ENCODE measurements at places on chromosomes 2 and 18.

DNA sequence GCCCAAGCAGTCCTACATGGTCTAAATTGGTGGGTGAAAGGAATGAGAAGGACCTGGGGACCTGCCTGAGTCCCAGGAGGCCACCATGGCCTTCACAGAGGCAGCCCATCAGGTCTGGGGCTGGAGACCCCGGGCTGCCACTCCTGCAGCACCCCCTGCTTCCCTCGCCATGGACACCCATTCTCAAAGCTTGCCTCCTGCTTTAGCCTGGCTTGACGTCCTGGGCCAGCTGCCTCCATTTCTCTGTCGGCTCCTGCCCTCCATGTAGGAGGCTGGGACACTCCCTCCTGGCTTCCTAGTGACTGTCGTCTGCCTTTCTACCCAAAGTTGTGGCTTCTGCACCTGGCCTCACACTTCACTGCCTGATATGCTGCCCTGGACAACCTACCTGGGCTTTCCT lies 198.6 kb downstream of the FAM210A start:
- no peak for DNase-seq

DNA sequence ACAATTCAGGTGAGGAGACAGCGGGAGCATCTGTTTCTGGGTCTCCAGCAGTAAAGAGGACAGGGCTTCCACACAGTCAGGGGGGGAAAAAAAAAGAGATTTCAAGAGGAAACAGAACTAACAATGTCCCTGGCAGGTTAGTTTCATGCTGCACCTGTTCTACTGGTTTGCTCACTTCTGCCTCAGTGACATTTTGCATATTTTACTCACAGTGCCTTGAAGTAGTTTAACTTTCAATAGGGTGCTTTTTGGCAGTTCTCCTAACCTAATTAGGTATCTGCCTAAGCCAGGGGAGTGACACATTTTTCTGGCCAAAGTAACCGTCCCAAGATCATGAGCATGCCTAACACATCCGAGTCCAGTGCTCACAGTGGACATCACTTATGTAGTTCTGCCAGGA lies 109.0 kb upstream of the ALK start:
- no peak for DNase-seq

DNA sequence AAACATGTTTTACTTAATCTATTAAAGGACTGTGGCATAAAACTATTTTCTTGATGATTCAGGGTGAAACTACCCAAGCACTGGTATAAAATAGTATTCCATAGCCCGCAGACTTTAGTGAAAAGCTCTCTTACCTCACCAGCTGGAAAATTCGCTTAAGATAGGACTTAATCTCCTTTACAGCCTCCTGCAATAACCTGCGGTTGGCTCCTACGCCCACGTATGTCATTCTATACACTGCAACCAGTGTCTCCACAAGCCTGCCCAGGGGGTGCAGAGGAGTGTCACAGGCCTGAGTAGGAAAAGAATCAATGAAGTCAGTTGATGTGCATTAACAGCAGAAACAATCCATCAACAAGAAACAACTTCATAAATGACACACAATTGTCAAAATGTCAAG lies 11.3 kb upstream of the MPP4 start:
- DNase-seq, result no peak

GRCh38 chr2:62204998-62205496 lies 9.1 kb downstream of the B3GNT2 start:
- no peak for DNase-seq

- no peak for DNase-seq
These were observed 69.9 kb upstream of the ST3GAL5 start for GRCh38 chr2:85958731-85959130.

GRCh38 chr2:237258116-237258515 lies 155.8 kb downstream of the COL6A3 start:
- no peak for DNase-seq

DNA sequence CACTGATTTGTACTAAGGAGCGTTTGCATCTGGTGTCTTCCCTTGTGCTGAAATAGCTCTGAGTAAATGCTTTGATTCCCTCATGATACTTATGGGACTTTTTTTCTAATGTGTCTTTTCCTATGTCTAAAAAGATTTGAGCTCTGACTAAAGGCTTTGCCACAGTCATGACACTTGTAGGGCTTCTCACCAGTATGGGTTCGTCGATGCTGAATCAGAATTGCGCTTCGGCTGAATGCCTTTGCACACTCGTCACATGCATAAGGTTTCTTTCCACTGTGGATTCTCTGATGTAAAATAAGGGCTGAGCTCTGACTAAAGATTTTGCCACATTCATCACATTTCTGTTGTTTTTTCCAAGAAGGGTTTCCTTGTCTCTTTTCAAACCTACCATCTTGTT lies 8.0 kb downstream of the ZNF396 start:
- no peak for DNase-seq

DNA sequence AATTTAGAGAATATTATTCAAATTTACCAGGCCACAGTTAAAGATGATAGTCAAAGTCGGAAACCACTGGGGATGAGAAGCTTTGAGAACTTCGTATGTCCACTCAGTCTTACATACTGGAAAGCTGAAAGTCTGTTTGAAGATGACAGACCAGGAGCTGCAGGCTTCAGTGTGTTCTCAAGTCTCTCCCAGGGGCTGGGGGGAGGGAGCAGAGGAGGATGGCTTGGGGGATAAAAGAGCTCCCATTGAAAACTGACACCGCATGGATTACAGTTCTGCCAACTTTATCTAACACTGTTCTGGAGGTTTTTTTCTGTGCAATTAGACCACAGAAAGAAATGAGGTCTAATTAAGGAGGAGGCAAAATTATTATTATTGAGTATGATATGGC lies 170.5 kb upstream of the ALKAL2 start:
- DNase-seq, result no peak

DNA sequence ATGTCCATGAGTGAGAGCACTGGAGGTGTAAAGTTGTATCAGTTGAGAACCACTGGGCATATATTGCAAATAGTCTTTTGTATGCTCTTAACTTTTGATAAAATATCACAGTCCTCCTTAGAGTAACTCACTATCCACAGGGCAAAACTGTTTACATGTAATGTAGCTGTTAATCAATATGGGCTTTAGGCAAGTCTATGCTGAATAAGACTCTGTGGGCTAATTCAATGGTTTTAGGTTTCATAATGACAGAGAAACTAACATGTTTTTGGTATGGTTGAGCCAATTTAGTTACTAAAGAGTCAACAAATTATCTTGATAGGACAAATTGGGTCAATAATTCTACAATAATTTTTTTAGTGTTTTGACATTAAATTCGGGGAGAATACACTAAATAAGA lies 1134.9 kb upstream of the FAM98A start:
- DNase-seq, result no peak

DNA sequence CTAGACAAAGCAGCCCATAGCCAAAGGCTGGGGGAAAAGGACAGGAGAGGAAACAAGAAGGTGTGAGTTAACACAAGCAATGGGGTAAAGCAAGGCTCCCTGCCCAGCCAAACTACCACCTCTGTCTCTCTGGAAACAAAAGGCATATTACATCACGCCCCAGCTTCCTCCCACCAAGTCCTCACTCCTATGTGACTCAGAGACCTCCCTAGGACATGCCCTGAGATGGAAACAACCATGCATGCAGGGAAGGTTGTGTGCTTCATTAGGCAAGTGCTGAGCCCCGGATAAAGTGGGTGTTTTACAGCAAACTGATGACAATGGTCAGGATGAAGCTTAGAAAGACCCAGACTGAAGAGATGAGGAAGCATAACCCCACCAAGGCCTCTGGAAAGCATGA lies 9.0 kb upstream of the ATRAID start:
- no peak for DNase-seq

GRCh38 chr2:85584857-85585780 lies 888 bp downstream of the VAMP5 start:
- peak; percentile 63 for DNase-seq

DNA sequence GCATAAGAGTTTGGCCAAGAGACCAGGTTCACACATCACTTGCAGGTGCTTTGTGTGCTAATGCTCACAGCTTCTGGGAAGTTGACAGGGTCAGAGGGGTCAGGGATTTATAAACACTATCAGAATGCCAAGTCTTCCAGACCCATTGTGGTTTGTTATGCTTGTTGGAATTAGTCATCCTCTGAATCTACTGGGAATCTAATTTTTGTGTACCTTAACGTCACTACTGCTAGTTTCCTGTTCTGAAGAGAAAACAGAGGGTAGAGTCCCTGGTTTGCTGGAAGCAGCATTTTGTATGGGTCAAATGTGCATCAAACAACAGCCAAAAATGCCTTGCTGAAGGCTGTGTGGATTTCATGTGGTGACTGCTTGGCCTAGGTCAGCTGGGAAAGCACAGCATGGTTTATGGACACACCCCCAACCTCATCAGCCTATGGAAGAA lies 33.3 kb downstream of the ANTXR1 start:
- no peak for DNase-seq

- DNase-seq, result no peak
These were observed 1109.7 kb downstream of the SOCS6 start for GRCh38 chr18:71398531-71398930.

GRCh38 chr2:63539416-63540162 lies 48.7 kb downstream of the WDPCP start:
- DNase-seq, result no peak

DNA sequence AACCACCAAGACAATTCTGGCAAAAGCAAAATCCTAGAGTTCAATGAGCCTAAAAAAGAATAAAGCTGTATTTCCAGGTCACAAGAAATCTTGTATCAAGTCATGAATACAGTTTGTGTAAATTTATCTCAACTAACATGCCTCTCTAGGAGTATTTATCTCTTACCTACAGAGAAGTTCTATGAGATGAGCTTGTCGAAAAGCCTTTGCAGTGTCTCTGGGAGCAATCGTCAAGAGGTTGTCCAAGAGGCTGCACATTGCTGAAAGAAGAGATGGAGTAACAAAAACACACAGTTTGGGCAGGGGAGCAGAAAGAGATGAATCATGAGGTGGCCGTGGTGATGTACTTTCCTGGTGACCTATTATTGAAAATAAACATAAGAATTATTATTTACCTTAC lies 112.0 kb upstream of the CD226 start:
- no peak for DNase-seq

DNA sequence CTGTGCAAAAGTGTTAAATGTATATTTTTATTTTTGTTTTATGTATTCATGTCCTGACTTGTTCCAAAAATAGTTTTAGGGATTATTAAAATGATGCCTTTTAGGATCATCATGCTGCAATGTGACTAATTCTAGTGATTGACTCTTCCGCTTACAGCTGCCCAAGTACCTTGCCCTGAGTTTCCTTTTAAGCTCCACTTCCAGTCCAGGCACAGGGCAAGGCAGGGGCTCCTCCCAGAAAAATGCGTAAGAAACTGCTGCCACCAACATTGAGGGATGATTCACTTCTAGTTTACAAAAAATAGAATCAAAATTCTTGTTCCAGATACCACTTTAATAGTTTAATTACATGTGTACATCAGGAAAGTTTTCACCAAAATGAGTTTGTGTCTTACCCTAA lies 116.4 kb downstream of the IRS1 start:
- no peak for DNase-seq

DNA sequence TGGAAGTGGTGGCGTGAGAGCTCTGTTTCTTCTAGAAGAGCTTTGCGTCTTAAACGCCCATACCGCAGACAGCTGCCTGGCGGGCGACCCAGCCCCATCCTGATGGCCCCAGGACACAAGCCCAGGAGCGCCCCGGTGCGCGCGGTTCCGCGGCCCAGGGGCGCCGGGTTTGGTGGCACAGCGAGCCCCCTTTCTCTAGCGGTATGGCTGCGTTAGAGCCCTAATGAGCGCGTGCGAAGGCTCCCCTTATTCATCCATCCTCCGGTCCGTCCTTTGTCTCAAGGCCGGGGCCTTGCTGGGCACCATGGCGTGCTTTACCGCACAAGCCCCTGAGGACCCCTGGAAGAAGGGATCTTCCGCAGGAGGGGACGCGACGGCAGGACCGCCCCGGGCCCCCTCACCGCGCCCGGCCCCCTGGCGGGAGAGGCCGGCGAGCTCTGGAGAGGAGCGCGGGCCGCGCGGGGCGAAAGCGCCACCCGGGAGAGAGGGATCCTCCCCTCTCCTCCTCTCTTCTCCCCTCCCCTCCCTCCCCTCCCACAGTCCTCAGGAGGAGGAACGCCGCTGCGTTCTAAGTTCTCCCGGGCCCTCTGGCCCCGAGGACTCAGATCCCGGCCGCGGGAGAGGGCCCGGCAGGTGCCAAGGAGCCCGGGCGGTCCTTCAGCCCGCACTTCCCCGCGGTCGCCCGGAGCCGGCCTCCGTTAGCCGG lies 626 bp upstream of the SLC1A4 start:
- peak; percentile 64 for DNase-seq

- no peak for DNase-seq
These were observed 13.3 kb downstream of the PRKCE start for GRCh38 chr2:45664635-45665261.

GRCh38 chr18:457521-458412 lies 42.7 kb downstream of the COLEC12 start:
- DNase-seq, result no peak

DNA sequence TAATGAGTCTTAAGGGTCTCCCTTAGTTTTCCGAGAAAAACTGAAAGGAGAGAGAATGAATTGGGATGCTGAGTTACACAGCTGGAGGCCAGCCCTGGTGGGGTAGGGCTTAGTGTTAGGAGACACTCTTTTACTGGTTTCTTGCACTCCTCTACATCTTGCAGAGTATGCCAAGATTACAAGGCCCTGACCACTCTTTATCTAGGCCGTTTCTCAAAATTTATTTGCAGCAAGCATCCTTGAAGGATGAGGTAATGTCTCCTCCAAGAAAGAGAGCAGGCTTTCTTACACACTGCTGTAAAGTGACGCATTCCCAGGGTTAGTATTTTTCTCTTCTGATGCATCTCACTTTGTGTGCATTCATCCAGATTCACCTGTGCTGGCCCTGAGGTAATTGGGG lies 166.2 kb downstream of the TDRD15 start:
- no peak for DNase-seq

- no peak for DNase-seq
These were observed 315.2 kb downstream of the TDRD15 start for GRCh38 chr2:21438949-21439348.

DNA sequence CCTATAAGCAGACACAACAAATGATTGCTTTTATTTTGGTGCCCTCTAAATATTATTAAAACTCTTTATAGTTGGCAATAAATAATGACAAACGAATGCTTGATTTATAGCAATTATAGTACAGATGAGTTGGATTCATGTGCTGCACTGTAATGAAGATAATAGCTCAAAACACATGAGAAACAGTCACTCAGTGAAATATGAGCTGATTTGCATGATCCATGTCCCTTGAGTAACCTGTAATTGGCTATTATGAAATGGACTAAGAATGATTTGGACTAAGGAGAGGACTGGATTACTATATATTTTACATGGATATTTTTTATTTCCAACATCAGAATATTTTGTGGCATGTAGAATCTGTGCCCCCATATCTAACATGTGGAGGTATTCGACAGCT lies 365.6 kb upstream of the UBE2E3 start:
- DNase-seq, result no peak

DNA sequence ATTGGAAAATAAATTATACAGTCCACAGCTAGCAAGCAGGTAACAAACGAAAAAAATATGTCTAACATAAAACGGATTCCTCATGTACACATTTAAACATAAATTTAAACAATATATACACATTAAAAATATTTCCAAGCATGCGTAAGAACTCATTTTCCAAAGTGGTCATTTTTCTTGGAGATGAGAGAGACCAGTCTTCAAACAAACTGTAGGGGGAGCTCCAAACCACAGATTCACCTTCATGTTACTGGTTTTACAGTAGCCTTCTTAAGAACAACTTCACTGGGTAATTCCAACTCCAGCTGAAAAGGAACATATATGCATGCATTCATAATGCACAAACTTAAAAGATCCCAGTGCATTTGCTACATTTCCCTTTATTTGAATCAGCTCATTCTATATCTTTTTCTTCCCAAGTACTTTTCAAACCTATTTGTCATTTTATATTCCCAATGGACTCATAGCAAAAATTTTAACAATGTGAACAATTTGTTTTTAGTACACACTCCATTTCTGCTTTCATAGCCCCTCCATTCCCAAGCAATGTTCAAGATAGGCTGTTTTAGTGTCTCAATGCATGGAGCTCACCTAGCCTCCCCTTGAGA lies 4.7 kb upstream of the STAMBP start:
- no peak for DNase-seq
